ENCODE measurements at places on chromosomes 1 and 21.

- no peak for DNase-seq
Measured at GRCh38 chr1:82073071-82073470, 272.3 kb downstream of the ADGRL2 start.

- DNase-seq = peak; percentile 94
Measured at GRCh38 chr1:204080163-204080903, 7.4 kb downstream of the SOX13 start.

DNA sequence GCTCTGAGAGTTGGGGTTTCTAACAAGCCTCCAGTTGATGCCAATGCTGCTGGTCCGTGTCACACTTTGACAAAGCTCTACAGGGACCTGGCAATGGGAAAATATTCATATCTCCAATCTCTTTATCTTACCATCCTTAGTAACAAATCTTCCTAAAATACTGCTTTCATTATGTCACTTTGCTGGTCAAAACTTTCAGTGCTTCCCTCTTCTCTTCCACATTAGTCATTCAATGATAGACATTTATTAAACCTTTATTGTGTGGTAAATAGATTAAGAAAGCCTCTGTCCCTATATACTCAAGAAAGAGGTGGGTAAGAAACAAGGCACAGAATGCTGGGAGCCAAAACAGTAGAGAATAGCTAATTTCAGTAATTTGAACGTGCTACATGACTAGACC, 79.3 kb downstream of the SLC44A5 start:
- no peak for DNase-seq

DNA sequence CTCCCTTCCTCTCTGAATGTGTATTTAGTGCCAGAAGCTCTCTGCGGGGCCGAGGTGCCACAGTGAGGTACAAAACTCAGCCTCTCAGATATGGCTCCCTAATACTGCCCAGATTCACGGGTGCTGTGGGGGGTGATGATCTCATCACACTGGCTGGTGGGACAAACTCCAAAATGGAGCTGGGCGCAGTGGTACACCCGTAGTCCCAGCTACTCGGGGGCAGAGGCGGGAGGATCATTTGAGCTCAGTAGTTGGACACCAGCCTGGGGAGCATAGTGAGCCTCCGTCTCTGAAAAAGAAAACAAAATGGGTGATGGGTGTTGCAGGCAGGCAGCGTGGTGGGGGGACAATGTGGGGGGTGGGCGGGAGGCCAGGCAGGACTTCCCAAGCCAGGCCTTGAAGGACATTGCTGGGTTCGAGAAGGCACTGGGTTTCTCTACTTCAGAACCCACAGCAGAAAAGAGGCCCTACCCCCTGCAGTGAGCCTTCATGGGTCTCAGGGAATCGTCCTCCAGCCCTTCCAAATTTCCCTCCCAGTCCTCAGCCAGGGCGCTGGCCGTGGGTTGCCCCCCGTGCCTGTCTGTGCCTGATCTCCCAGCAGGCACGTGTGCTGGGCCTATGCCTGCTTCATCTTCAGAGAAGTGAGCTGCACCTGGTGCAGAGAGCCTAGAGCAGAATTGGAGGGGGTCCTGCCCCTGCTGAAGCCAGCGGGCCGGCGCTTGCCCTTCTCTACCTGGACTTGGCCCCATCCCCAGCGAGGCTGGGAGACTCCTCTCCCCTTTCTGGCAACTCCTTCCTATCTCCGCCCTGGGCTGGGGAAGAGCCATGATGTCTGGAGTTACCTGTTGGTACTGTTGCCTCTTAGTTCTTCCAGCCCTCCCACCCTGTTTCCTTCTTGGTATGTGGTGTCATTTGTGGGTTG, 14.0 kb downstream of the H6PD start:
- DNase-seq = no peak

DNA sequence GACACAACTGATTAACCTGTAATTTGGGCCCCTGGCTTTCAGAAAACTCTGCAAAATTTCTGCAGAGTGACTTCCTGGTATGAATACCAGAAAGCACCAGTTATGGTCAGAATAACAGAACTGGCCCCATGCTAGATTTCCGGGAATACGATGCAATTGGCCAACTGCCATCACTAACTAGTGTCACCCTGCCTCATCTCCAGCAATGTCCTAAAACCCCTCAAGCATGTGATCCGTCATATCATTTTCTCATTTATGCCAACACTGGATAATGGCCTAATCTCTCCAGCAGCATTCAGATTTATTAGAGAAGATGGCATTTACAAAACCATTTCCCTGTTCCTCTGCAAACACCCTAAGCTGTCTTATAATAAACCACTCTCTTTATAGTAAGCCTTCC, 15.4 kb downstream of the KAZN start:
- DNase-seq = no peak

DNA sequence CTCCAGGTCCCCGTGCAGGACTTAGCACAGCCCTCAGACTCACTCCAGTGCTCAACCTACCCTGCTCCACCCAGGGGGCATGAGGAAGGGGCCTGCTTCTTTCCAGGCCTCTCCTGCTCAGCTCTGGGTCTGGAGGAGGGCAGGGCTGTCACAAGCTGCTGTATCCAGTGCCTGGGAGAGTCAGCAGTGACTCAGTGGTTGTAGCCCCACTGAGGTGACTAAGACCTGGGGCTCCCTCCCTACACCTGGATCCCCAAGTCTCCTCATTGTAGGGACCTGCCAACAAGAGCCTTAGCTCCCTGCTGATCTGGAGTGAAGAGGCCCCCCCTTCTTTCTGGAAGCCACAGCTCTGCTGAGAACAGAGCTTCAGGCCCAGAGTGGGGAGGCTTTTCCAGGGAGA, 36.1 kb upstream of the FAM131C start:
- DNase-seq = no peak

GRCh38 chr1:212797681-212798080, 6.0 kb downstream of the TATDN3 start:
- DNase-seq = peak; percentile 58

DNA sequence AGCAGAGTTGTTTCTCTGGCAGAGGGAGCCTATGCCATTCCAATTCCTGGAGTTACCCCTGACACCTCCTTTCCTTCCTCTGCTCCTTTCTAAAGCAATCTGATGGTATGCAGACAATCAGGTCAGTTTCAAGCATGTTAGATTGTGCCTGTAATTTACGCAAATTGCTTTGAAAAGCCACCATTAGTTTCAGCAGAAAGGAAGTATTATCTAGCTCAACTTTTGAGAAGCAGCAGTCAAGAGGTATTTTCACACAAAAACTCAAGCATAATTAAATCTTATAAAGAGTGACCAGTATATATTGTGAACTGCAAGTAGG, 2.2 kb downstream of the ERRFI1 start:
- DNase-seq = peak; percentile 15

DNA sequence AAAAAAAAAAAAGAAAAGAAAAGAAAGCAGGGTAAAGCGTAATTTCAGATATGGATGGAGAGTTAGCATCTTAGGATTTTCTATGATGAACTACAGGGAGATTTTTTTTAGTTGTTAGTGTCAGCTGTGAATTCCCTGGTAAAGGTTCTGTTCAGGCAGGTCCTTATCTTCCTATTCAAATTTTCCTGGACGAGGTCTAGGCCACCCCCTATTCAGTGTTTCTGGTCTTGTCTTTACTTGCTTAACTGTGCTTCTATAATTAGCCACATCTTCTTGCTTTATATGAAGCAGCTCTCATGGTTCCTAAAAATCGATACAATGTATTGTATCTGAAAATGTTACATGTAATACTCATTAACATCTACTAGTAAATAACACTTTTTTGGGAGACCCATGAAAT, 157.8 kb downstream of the LHX8 start:
- DNase-seq = no peak

DNA sequence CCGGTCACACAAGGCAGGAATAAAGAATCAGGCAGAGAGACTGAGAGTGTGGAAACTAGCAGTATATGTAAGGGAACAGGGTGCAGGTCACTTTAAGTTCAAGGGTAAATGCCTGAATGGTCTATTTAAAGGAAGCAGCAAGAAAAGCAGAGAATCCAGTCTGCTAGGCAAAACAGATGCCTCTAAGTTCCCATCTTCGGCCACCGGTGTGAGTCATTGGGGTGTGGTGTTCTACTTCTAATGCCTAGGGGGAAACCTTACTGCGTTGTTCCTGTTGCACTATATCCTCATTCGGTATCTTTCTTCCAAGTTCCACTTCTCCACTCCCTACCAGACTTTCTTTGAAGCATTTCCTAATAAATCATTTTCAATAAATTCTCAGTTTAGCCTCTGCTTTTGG, 259.9 kb downstream of the HHIPL2 start:
- DNase-seq = peak; percentile 60

DNA sequence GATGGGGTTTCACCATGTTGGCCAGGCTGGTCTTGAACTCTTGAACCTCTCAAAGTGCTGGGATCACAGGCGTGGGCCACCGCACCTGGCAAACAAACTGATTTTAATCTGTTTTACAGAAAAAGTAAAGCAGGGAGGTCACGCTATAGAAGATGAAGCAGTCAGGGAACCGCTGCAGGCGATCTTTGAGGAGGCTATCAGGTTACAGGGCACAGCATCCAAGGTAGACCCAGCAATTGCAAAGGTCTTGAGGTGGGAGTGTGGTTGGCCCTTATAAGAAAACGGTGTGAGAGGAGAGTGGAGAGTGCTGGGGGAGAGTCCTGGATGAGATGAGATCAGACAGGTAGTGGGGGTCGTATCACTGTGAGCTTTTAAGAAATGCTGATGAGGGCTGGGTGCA, 2.6 kb upstream of the TMCO4 start:
- DNase-seq = no peak

- DNase-seq = no peak
Measured at GRCh38 chr1:4969556-4970129, 315.2 kb downstream of the AJAP1 start.

DNA sequence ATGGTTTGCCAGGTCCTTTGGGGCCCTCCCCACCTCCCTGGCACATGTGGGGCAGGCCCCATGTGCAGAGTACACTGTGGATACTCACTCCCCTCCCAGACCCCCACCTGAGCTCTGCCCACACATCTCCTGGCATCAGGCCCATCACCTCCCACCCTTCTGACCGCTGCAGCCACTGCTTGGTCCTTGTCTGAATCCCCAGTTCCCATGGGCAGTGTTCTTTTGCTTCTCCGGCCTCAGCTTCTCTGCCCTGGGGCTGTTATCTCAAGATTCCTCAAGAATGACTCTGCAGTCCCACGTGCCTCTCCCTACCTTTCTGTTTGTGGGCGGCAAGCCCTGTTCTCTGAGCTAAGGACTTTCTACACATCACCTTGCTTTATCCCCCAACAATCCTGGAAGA, 187.7 kb upstream of the EDN2 start:
- peak; percentile 92 for DNase-seq

DNA sequence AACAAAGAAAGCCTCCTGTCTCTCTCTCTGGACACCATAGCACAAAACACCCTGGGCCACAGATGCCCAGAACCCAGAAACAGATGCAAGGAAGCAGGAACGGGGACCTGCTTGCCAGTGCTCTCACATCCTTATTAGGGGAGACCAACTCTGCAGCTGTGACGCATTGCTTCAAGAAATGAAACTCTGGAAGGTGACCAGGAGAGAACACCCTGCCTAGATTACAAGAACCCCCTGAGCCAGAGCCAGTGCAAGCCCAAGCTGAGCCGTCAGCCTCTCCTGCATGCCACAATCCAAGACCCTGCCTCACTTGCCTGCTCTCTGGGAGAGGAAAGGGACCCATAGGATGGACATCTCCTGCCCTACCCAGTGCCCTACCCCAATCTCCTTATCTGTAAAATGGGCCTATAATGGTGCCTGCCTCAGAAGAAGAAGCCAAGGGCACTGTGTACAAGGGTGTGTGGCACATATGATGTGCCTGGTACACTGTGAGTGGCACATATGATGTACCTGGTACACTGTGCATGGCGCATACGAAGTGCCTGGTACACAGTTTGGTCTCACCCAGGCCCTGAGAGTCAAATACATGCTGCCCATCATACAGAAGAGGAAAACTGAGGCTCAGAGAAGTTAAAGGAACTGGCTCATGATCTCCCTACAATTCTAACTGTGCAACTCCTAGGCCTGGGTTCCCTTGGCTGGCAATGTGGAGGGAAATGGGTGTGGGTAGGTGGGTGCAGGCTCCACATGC, 16.8 kb upstream of the FAM131C start:
- no peak for DNase-seq

DNA sequence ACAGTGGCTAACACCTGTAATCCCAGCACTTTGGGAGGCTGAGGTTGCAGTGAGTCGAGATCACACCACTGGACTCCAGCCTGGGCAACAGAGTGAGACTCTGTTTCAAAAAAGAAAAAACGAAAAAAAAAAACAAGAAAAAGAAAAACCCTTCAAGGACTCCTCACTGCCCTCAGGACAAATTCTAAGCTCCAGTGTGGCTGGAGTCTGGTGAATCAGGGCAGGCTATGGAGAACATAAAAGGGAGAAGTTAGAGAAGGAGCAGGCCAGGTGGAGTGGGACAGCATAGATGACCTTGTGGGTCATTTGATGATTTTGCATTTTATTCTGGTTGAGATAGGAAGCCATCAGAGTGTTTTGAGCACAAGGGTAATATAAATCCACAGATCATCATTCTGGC, 12.5 kb upstream of the UAP1 start:
- no peak for DNase-seq

DNA sequence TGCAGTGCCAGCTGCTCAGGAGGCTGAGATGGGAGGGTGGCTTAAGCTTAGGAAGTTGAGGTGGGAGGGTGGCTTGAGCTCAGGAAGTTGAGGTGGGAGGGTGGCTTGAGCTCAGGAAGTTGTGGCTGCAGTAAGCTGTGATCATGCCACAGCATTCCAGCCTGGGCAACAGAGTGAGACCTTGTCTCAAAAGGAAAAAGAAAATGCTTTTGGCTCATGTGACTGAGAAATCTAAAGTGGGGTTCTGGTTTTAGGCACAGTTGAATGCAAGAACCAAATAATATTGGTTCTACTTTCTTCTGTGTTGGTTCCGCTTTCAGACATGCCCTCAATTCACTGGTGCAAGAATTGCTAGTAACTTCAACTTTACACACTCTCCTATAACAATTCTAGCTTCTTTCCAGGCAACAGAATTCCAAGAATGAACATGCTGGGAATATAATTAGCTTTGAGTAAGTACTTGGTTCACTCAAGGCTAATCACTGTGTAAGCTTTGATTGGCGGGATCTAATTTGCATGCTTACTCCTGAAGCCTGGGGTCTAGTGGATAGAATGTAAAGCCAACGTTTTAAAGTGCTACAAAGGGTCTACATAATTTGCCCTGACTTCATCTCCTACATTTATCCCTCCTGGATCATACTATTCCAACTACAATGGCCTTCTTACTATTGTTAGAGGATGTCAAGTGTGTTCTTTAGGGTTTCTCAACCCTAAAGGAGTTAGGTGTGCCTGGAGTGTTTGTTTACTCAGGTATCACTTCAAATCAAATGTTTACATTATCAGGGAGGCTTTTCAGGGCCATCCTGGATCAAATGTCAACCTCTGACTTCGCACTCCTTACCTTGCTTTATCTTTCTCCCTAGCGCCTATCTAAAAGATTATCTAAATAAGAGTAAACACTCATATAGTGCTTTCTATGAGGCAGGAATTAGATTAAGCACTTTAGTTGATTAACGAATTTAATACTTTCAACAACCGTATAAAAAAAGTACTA, 115.1 kb downstream of the SLC16A1 start:
- no peak for DNase-seq

GRCh38 chr1:41350055-41350378, 11.2 kb upstream of the FOXO6 start:
- DNase-seq = no peak

GRCh38 chr1:182173808-182174512, 112.4 kb upstream of the ZNF648 start:
- no peak for DNase-seq

- no peak for DNase-seq
Measured at GRCh38 chr21:40985370-40985769, 138.4 kb upstream of the DSCAM start.

- no peak for DNase-seq
Measured at GRCh38 chr21:16840538-16840937, 672.3 kb upstream of the CXADR start.
